ENCODE measurements at places on chromosomes 7 and 10.

GRCh38 chr10:84606428-84606827, 278.0 kb downstream of the CCSER2 start:
- no peak for DNase-seq

- no peak for DNase-seq
Measured at GRCh38 chr7:67343572-67343971, 346.9 kb downstream of the TYW1 start.

DNA sequence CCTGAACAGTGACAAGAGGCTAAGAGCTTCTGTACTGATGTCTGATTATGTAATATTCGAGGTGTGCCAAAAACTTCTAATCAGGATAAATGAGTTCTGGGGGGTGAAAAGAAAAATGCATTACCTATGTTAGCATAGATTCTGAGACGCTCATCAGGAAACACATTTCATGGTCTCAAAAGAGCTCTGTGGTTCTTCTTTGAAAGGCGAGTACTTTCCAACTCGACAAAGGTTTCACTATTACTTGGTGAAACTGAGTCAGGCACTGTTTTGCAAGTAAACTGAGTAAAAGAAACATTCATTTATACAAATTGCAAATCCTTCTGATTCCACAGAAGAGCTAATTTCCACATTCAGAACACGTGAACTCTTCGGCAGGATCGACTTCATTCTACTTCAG, 523.2 kb downstream of the GATA3 start:
- DNase-seq: no peak

- DNase-seq: no peak
Measured at GRCh38 chr10:74382663-74383062, 231.6 kb downstream of the ADK start.

GRCh38 chr7:37912756-37913155, 3.9 kb downstream of the SFRP4 start:
- DNase-seq: no peak

DNA sequence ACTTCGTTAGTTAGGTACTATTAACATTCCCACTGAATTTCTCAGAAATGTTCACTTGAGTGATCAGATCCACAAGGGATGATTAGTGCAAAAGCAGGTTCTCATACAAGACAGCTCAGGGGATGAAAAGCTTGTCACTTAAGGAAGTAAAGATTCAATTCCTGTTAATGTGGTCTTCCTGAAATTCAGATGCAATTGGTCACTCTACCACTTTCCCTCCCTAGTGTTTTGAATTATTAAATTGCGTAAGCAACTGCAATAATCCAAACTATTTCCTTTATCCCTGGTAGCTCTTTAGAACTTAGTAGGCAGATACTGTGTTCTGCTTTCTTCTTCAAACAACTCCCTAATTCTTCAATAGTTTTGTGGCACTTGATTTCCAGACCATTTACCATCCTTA, 121.4 kb downstream of the MAGI2 start:
- DNase-seq: no peak

- DNase-seq: peak; percentile 94
Measured at GRCh38 chr10:80477813-80478212, 23.7 kb downstream of the TSPAN14 start.

DNA sequence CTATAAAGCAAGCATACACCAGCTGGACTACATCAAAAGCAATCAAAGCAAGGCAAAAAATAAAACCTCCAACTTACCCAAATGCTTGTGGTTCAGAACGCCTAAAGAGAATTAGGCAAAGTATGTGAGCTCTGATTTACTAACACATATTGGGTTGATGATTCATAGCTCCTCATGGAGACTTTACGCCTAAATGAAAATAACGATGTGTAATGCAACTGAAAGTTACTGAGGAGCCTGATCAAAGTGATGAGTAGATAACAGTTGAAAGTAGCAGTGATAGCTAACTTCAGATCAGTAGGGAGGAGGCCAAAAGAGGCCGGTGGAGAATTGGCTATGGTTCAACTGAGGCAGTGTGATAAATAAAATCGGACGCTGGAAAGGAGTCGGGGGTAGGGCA, 85.0 kb downstream of the MPP7 start:
- DNase-seq: peak; percentile 82

DNA sequence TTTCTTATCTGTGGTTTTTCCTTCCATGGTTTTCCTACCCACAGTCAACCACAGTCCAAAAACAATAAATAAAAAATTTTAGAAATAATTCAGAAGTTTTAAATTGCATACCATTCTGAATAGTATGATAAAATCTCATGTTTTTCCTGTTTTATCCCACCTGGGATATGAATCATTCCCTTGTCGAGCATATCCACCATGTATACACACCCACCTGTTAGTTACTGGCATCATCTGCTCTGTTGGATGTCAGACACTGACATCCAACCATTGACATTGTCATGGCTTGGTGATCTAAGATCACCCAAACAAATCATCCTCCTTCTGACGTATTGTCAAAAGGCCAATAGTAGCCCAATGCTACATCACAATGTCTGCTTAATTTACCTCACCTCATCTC, 749.8 kb downstream of the TNS3 start:
- DNase-seq: no peak

GRCh38 chr7:112481833-112482670, 1.3 kb downstream of the LSMEM1 start:
- DNase-seq: peak; percentile 87

DNA sequence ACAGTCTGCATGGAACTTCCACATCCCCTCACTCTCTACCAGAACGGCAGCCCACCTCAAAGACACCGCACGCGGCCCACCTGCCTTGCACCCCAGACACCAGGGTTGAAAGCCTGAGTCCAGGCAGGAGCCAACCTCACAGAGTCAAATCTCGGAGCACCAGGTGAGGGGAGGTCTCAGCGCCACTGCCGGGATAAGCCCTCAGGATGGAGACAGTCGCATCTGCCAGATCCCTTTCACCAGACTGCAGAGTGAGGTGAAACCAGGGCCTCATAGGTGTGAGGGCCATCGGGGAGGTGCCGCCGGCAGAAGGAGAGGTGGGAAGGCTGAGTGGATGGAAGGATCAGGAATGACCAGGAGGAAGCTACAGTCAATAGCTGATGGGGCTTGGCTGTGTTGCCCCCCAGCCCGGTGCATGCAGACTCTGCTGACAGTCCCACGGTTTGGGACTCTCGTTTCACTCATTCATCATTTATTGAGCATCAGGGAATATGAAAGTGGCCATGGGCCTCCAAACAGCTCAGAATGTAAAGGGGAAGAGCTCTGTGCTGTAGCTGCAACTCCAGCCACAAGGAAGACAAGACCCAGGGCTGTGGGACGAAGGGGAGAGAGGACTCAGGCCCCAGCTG, 315.0 kb downstream of the PTPRN2 start:
- DNase-seq: no peak

Measured in amniotic epithelial cell (primary cell).